Lower lobe of right lung (tissue), 2 donors: ENCODE measurements at places on chromosomes 2 and 18.
A peak's percentile ranks its signal among the peaks of the same experiment; 100 is the strongest.

GRCh38 chr2:125874564-125874963 is 781.4 kb upstream of the GYPC start:
- DNase-seq = no peak

- no peak for DNase-seq
Measured at GRCh38 chr18:58208207-58208932, 164.3 kb downstream of the NEDD4L start.

- DNase-seq = no peak
Measured at GRCh38 chr2:160156665-160157064, 43.4 kb downstream of the ITGB6 start.

DNA sequence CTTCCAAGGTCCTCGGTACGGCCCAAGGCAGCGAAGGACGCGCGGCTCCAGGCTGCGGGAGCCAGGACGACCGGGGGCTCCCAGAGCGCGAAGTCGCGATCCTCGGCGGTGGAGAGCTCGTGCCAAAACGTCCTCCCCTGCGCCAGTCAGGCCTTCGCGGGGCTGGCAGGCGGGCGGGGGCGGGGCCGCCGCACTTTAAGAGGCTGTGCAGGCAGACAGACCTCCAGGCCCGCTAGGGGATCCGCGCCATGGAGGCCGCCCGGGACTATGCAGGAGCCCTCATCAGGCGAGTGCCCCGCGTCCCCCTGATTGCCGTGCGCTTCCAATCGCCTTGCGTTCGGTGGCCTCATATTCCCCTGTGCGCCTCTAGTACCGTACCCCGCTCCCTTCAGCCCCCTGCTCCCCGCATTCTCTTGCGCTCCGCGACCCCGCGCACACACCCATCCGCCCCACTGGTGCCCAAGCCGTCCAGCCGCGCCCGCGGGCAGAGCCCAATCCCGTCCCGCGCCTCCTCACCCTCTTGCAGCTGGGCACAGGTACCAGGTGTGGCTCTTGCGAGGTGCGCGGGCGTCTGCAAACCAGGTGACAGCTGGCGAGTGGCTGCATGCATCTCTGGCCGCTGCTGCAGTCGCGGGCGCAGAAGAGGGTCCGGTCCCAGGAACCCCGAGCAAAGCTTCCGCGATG is at the start of gene CIDEA:
TSS of gene CIDEA (plus strand) at position 226 of the 684 bp plus-strand sequence. CDS start at position 249, 23 bp downstream.
- DNase-seq = no peak

- no peak for DNase-seq
Measured at GRCh38 chr2:232398293-232399034, 8.2 kb upstream of the ALPG start.

- no peak for DNase-seq
Measured at GRCh38 chr18:24704946-24705630, 244.7 kb downstream of the HRH4 start.

DNA sequence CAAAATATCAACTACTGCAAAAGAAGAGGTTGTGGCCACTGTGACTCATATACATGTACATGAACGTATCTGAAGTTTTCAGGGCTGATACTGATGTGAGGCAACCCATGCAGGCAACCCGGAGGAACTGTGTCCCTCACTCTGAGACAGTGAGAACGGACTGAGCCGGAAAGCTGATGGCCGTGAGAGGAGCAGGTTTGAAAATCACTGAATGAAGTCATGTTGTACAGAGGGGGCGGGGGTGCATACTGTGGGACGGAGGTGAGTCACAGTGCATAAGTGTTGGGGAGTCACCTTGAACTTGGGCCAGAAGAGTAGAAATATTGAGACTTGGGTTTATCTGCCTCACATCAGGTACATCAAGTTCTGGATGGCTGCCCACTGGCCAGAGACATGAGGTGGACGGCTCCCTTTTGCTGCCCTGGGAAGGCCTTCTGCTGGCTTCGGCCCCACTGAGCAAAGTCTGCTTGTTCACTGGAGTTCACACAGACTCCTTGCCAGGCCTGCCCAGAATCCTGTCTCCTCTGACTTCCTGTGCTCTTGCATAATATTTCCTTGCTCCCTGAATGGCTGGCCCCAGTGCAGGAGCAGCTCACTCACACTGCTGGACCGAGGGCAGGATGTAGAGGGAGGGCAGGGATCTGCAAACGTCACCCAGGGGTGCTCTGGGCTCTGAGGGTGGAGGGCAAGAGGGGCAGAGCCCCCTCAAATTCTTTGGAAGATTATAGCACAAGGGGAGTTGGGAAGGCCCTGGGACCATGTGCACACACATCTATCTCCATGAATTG is 18.1 kb downstream of the EPAS1 start:
- peak; percentile 87 for DNase-seq

DNA sequence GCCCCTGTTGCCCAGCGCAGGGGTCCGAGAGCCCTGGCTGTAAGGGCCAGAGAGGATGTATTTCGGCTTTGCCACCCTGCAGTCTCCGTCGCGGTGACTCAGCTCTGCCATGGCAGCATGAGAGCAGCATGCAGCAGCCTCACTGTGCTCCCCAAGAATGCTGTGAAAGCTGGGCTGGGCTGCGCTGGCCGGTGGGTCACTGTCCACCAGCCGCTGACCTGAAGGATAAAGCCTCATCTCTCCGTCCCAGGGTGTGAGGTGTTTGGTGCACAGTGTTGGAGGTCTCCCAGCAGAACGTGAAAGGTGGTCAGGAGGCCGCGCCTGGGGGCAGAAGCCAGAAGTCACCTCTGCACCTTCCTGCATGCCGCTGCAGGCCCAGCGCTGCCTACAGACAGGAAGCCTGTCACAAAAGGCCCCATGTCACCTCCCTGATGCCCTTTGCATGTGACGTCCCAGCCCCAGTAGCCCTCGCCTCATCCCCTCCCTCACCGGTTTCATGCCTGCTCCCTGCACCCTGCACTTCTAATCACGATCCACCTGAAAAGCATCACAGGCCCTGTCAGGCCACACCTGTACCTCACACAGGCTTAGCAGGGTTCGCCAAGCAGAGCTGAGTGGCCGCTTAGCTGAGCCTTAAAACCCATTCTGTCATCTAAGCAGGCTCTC is 342.1 kb downstream of the EIPR1 start:
- no peak for DNase-seq

- DNase-seq = peak; percentile 16
Measured at GRCh38 chr2:109422758-109423500, 190.8 kb downstream of the SEPTIN10 start.

DNA sequence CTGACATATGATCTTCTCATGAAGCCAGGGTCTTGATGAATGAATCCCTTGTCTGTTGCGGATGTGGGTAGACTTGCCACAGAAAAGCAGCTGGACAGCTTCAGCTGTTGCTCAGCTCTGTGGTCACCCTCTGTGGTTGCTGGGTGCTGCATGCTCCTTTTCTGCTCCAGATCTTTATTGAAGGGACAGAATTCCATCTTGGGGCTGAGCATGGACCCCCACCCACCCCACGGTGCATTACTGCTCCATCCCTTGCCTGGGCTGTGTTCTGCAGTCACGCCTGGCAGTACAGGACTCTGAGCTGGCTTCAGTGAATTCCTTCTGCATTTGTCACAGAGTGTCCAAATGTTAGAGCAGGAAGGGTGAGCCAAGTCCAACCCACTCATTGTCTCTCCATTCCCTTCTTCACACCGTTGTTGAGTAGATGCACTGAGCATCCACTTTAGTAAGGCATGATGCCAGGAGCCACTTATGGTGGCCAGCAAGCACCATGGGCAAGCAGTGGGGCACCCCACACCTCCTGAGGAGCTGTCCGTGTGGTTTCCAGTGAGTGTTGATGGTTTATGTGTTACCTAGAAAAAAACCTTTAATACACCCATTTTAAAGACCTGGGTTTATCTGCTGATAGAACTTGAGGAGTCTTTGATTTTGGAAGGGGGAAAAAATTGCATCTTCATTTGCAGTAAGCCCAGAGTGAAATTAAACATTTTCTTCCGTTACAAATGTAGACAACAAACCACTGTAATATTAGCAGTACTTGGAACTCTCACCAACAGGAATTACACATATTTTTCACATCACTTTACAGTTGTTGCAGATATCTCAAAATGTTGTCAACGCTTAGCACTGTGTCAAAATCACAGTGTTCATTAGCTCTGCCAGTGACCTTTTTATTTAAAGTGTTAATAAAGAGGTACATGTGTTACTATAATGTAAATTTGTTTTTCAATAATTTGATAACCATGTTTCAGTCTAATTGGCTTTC is 14.7 kb upstream of the ITGB6 start:
- DNase-seq = peak; percentile 54

DNA sequence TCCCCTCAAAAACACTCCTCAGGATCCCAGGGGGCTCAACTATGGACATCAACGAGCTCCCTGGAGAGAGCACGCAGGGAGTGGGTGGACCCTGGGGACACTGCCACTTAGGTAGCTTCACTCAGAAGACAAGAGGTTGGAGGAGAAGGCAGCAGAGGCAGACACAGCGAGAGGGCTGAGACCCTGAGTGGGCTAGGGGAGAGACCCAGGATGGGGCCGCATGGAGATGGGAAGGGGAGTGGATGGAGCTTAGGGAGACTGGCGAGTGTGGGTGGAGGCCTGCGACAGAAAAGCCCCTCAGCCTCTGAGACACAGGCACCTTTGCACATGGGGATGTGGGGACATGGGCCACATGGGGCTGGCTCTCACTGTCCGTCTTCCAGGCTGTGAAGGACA is 70.9 kb downstream of the ASB1 start:
- no peak for DNase-seq

DNA sequence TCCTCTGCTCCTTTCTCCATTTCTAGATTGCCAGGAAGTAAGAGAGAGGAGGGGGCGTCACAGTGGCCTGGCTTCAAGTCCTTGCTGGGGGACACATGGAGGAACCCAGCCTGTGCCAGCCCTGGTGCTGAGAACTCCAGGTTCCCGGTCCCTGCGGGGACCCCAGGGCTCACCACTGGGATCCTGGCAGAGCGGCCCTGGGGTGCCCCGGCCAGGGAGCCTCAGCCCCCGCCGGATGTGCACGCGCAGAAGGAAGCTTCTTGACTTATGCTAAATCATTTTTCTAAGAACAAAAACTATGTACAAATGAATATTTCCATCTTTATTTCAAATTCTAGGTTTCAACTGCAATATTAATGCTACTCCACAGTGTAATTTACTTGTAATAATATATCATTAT is 82.6 kb upstream of the SP3 start:
- DNase-seq = no peak

DNA sequence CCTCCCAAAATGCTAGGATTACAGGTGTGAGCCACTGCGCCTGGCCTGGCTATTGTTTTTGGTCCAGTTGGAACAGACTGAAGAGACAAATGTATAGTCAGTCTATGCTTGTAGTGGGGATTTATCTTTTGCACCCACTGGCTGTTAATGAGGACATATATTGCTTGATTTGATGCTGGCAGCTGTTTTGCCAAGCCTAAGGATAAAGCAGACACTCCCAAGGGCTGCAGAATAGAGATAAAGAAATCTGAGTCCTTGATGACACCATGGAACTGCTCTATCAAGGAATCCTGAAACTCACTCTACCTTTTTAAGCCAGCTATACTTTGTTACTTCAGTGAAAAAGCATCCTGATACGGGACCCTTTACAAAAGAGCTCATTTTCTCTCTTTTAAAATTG is 43.1 kb upstream of the ENOSF1 start:
- DNase-seq = no peak

- DNase-seq = no peak
Measured at GRCh38 chr2:73297151-73297559, 3.8 kb upstream of the EGR4 start.

DNA sequence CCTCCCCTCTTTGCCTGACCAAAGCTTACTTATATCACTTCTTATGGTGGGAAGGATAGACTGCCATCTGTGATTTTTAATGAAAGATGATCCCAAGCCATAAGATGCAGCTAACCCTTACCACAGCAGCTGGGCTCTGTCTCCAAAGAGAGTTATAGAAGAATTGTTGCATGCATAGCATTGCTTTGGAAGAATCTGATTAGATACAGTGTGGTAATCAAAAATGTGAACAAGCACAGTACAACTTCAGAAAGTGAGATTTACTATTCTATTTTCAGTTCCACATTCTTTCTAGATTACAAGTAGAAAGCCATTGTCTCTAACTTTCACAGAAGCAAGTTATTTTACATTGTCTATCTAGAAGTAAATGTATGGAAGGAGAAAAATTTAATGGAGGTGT is 129.0 kb upstream of the ACVR2A start:
- no peak for DNase-seq

GRCh38 chr18:37282386-37283037 is 283.1 kb downstream of the CELF4 start:
- DNase-seq = no peak

GRCh38 chr18:10297086-10297485 is 157.3 kb upstream of the APCDD1 start:
- no peak for DNase-seq

DNA sequence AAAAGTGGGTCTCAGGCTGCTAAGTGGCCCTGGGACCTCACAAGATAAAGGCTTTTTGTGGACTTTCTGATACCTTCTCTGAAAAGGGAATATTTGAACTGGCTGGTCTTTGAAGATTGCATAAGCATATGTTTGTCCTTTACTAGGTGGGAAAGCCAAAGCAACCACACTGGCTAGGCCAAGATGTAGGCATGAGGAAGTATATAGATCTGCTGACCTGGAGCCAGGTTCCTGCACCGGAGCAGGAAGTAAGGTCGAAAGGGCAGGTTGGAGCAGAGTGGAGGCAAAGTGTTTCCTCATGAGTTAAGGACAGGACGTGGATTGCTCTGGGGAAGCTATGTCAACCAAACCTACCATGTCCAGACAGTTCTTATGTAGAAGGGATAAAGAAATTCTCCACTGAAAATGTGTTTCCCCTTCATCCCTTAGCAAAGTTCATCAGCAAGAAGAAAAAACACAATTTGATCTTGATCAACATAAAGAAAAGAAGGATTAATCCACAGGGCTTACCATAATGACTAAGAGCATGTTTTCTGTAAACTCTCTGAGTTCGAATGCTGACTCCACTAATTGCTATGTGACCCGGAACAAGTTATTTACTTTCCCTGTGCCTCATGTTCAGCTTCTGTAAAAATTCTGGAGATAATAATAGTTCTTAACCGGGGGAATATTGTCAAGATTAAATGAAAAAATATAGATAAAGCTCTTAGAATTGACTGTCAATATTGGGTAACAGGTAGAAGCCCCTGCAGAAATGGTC is 156.1 kb upstream of the SRD5A2 start:
- no peak for DNase-seq

- DNase-seq = no peak
Measured at GRCh38 chr2:96844405-96844808, 586 bp upstream of the ANKRD23 start.

- no peak for DNase-seq
Measured at GRCh38 chr2:158917121-158917520, 51.3 kb upstream of the TANC1 start.

- DNase-seq = no peak
Measured at GRCh38 chr18:45285251-45285650, 330.0 kb upstream of the SLC14A2 start.

DNA sequence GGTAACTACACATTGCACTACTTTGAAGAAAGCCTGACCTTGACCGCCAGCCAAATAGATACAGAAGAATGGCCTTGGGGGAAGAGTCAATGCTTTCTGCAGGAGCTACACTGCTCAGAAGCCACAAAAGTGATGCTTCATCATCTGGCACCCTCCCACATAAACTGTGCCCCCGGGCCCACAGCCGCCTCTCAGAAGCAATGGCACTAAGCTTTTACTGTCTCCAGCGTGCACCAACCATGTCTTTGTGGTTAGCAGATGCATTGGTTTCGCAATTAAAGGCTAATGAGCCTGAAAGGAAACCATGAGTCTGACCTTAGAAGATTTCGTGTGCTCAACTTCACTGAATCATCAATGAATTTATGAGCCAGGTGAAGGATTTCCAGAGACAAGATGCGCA is 209.4 kb upstream of the TRIB2 start:
- DNase-seq = no peak
